ENCODE measurements at places on chromosomes 7 and 10.

- no peak for DNase-seq
Measured at GRCh38 chr7:3575753-3576531, 274.9 kb downstream of the SDK1 start.

DNA sequence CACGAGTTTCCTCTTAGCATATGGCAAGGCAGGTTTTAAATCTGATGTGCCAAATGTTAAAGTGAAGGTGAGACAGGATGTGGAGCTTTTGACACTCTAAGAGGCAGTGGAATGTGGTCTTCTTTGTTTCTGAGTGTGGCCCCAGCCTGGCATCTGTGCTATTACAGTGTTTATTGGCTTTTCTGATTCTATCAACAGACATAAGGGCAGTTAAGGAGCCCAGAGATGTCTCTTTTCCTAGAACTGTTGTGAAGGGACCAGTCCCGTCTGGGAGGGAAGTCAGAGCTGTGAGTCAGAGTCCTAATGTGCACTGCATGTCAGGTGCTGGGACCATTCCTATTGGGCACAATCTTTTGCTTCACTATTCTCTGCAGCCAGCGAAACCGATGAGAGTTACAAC is 32.5 kb downstream of the TRUB1 start:
- no peak for DNase-seq

DNA sequence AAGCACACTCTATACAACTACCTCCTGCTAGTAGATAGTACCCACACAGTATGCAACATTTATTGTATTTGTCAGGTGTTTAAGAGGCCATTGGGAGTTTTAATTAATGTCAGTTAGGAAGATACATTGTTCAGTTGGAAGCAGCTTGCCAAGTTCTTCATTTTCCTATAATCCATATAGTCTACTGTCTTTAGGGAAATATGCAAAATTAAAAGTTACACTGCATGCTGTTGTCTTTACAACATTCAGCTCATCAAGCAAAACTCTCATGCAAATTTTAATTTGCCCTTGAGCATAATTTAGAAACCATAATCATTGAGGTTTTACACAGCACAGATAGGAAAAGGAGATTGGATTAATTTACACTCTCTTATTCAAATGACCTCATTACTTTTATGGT is 17.4 kb downstream of the FOXP2 start:
- no peak for DNase-seq

- no peak for DNase-seq
Measured at GRCh38 chr10:67306588-67307205, 380.9 kb downstream of the LRRTM3 start.

- DNase-seq, result no peak
Measured at GRCh38 chr7:3080106-3080505, 36.4 kb upstream of the CARD11 start.

DNA sequence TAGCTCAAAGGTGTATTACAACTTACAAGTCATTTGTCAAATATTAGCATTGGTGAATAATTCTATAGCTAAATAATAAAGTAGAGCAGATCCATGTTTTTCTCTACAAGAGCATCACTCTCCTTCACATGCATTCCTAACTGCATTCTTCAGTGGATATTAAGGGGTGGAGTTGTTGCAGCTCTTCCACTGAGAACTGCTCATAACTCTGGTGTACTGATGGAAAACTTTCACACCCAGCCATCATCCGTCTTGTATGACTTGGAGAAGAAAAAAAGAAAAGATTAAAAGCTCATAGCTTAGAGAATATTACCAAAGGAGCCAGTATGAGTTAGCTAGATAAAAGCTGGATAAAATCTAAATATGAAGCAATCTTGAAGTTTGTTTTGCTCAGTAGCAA is 10.2 kb upstream of the FAM13C start:
- no peak for DNase-seq

- no peak for DNase-seq
Measured at GRCh38 chr10:49271346-49271745, 27.6 kb upstream of the C10orf71 start.

- DNase-seq, result no peak
Measured at GRCh38 chr10:14489522-14490177, 158.9 kb upstream of the FRMD4A start.

DNA sequence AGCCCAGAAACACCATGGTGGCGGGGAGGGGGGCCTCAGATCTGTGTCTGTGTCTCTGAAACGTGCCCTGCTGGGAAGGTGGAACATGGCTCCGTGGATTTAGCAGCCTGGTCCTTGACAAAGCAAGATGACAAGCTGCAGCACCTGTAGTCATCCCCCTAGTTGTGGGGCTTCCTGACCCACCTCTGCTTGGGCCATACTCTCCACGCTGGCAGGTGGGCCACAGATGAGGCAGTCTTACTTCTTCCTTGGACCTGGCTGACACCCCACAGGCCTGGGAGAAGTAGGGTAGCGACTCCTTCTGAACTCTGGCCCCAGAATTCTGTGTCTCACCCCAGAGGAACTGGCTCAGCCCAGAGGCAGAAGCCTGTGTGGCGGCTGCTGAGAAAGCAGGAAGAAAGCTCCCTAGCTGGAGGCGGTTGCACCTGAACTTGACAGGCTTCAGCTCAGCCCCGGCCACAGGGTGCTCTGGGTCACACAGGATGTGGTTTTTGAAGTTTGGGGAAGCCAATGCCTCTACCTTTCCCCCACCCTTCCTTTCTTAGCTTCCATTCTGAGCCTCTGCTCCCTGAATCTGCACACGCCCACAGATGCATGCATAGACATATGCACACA is 113.9 kb downstream of the ABLIM1 start:
- peak; percentile 84 for DNase-seq

DNA sequence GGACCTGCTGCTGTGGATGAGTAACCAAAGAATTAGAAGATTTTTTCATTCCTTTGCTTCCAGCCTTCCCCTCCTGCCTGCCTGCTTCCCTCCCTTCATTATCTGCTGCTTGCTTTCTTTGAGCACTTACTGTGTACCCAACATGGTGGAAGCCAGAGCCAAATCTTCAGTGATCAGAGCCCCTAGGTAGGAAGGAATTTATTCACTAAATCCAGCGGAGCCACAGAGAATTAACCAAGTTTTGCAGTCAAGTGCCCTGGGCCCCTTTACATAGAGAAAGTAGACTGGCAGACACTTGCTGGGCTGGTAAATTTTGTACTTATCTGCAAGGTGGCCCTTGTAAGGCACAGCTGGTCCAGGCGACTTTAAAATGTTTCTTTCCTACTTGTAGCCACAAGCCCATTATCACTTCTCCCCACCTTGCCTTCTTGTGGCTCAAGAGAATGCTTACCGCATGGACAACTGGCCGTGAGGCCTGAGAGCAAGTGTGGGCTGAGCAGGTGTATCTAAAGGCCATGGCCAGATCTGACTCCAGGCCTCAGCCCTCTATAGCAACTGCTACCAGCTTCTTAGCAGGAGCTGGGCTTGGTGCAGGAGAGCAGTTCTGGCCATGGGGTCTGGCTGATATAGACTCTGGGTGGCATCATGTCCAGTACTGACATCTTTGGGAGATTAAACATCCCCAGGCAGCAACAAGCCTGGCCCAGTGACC is 11.1 kb downstream of the UNC5B start:
- no peak for DNase-seq

DNA sequence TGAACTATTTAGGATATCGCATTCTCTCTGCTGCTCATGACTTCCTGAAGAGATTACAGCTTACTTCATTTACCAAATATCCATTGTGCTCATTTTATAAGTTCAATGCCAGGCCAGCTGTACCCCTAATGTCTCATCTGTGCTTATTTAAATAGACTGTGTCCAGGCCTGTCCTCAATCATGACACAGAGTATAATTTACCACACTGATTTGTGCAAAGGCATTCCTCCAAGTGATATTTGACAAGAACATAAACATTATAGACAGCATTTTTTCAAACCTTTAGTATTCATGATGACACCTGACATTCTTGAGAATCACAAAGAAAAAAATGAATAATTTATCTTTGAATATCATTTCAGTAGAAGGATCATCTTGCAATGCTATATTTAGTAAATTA is 260.1 kb upstream of the SEMA3D start:
- no peak for DNase-seq

DNA sequence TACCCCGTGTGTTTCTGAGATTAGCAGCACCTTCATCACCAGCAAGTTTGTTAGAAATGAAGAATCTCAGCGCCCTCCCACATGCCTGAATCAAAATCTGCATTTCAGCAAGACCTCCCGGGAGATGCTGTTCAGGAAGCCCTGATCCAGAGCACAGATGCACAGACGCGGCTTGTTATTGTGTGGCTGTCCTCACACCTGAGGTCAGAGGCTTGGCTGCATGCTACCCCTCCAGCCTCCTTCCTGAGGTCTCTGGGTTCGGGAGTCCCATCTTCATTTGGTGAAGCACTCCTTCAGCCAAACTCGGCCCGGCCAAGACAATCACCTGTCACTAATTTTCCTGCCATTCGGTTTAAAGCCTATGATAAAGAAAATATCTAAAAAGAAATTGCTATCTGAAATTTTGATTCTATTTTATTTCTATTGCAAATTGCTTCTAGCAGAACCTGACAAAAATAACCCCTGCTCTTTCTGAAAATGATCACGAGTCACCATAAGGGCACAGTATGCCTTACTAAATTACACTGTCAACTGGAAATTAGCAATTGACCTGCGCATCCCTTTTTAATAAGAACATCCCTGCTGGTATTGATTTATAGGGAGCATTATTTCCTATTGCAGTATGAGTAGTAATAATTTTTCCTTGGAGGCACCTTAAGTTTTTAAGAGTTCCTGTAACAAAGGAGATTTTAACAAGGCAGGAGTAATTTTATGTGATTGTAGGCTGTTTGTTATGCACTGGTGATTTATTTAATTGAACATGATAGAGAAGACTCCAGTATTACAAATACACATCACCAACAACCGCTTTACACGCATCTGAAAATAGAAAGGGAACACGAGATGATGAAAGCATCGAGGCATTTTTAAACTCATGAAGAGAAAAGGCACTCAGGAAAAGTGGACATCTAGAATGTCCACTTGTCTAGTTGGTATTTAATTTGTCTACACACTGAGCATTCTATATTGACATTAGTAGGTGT is 49.5 kb downstream of the VSTM2A start:
- DNase-seq, result no peak

DNA sequence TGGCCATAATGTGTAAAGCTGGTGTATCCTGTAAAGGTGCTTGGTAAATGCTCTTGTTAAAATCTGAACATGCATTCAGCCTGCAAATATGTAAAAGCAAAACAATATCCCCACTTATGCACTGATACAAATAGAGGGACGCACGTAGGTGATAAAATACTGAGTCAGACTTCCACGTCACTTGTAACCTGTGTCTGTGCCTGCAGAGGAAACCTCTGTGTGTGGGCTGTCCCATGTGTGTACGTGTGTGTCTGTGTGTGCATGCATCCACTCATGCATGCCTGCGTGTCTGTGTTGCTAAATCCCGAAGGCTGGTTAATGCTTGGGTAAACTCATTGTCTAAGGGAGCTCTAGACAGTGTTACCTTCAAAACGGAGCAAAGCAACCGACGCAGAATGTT is 68.9 kb downstream of the KLF6 start:
- DNase-seq, result no peak

GRCh38 chr7:12401538-12402364 is 1.9 kb downstream of the VWDE start:
- no peak for DNase-seq

DNA sequence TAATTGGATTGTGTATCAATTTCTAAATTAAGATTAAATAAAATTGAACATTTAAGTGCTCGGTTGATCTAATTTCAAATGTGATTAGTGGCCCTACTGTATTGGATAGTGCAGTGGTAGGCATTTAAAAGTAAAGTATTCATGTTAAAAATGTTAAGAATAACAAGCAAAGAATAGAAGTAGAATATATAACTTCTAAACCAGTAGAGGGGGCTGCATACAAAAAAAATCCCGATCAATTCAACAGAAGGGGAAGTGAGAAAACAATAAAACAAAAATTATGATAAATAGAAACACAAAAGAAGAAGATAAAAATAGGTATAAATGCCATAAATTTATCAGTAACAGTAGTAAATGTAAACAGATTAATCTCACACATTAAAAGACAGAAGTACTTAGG is 24.9 kb upstream of the WDFY4 start:
- no peak for DNase-seq

DNA sequence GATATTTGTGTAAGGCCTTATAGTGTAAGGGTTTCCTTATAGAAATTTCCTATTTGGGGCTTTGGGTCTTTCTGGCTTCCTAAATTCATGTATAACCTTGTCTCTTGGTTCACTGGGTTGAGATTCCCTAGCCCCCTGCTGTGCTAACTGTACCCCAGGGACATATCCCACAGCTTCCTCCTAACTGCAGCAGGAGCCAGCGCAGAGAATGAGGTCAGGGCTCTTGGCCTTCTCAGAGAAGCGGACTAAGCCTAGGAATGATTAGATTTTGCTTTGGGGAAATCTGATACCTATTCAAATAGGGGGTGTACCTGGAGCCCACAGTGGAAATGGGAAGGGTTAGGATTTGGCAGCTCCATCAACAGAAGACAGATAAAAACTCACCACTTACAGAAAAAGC is 138.1 kb upstream of the EFCAB10 start:
- no peak for DNase-seq

- no peak for DNase-seq
Measured at GRCh38 chr7:70614237-70615045, 517.5 kb upstream of the GALNT17 start.

DNA sequence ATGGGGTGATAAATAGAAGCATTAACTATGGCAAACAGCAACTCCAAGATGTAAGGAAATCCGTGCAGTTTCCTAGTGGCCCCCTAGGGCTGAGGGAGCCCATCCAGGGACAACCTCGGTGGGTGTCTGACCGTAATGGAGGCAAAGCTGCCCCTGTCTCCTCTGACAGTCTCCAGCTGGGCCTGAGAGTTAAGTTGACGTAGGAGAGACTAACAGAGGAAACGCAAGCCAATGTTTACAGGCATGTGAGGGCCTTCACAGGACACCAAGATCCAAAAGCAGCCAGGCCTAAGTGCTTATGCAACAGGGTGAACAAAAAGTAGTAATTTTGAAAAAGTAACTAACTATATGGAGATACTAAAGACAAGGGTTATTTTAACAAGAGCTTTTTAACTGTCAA is 330.0 kb upstream of the C7orf33 start:
- DNase-seq, result no peak

DNA sequence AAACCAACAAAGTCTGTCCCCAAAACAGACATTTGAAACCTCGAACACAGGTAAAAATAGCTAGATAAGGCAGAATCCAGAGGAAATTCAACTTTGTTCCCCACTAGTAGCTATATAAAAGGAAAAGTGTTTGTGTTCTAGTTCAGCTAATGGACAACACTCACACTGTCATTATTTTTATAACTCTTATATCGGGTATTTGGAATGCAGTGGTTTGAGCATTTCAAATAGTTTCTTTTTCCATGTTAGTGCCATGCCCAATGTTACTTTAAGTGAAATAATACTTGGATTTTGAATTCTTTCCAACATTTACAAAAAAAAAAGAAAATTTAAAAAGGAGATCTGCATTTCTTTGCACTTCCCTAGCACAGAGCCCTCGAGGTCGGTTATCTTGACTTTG is 213.6 kb downstream of the DOCK4 start:
- DNase-seq, result no peak

- no peak for DNase-seq
Measured at GRCh38 chr10:61669161-61669725, 6.5 kb downstream of the CABCOCO1 start.

GRCh38 chr10:13716081-13717071 is 129.6 kb downstream of the PRPF18 start:
- DNase-seq, result no peak

- DNase-seq, result no peak
Measured at GRCh38 chr10:130998046-130998435, 313.5 kb downstream of the TCERG1L start.

GRCh38 chr10:78215645-78216044 is 182.0 kb downstream of the RPS24 start:
- DNase-seq, result no peak

- DNase-seq, result no peak
Measured at GRCh38 chr7:2517678-2518507, 1.7 kb upstream of the LFNG start.
